ENCODE measurements at places on chromosomes 5 and 9.

DNA sequence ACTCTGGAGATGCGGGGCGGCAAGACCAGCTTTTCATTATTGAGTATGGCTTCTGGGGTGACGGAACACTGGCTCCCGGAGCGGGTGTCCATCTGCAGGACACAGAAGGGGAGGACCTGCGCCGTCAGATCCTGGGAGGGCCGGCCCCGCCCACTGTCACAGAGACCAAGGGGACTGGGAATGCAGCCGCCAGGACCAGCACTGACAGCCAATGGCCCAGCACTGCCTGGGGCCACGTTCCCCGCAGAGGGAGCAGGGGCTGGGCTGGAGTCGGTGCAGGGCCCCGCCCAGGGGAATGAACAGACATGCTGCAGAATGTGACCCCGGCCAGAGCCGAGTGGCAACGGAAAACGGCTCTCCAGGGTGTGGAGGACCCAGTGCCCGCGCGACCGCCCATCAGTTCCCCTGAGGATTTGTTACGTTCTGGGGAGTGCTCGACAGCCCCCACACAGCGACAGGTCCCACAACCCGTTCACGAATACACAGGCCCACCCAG is at the start of gene ZDHHC11:
ZDHHC11 (minus strand) TSS at position 476 of the 496 bp plus-strand sequence; CDS start at position 92, 384 bp downstream.
- H3K4me3 ChIP-seq, result no peak within 1 kb of the TSS
- H3K36me3 ChIP-seq, result no peaks in the 10 kb centered on the region
- H3K4me1 ChIP-seq, result no peaks in the 10 kb centered on the region
- H3K27me3 ChIP-seq, result no peaks in the 10 kb centered on the region

DNA sequence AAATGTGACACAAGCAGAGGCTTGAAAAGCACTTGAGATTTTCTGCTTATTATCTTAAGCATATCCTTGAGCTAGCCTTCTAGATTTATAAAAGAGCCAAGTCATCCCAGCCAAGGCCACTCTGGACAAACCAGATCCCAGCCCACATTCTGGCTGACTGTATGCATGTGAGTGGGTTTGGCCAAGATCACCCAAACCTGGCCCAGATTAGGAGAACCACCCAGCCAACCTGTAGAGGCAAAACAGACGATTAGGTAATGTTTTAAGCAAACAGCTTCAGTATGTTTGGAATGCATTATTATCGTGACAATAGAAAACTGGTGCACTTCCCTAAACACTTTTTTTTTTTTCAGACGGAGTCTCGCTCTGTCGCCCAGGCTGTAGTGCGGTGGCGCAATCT is 151.9 kb downstream of the SPATA31D1 start:
- H3K36me3 ChIP-seq, result no peaks in the 10 kb centered on the region
- DNase-seq, result no peak
- H3K4me3 ChIP-seq, result no peak overlapping the region
- no peak overlapping the region for H3K27ac ChIP-seq
- no peaks in the 10 kb centered on the region for H3K4me1 ChIP-seq

DNA sequence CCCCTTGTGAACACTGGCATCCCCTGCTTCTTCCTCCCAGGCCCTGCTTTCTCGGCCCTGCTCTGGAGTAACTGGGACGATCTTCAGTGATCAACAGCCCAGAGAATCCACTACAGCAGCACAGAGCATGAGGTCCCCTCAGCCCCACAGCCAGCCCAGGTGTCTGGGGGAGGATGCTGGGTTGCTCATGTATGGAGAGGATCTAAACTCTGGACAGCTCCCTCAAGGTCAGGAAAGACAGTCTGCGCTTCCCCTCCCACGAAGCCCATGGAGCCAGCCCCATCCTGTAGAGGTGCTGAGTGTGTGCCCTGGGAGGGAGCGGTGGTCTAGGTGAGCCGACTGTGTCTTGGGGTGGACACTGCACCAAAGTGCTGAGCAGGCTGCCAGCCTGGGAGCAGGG is 190.2 kb downstream of the GABBR2 start:
- no peak overlapping the region for H3K4me3 ChIP-seq
- no peak for DNase-seq
- no peaks in the 10 kb centered on the region for H3K36me3 ChIP-seq

DNA sequence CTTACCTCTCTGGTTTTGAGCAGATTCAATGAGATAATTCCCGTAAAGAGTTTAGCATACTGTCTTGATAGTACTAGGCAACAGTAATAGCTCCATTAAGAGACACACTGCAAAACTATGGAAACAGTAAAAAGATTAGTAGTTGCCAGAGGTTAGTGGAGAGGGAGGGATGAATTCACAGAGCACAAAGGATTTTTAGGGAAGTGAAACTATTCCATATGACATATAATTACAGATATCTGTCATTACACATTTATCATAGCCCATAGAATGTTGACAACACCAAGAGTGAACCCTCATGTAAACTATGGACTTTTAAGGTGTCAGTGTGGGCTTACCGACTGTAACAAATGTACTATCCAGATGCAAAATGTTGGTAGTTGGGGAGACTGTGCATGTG is 176.4 kb upstream of the PLCXD3 start:
- no peaks in the 10 kb centered on the region for H3K27me3 ChIP-seq
- no peak overlapping the region for H3K27ac ChIP-seq
- no peak for DNase-seq
- H3K36me3 ChIP-seq, result no peaks in the 10 kb centered on the region
- no peaks in the 10 kb centered on the region for H3K4me1 ChIP-seq

DNA sequence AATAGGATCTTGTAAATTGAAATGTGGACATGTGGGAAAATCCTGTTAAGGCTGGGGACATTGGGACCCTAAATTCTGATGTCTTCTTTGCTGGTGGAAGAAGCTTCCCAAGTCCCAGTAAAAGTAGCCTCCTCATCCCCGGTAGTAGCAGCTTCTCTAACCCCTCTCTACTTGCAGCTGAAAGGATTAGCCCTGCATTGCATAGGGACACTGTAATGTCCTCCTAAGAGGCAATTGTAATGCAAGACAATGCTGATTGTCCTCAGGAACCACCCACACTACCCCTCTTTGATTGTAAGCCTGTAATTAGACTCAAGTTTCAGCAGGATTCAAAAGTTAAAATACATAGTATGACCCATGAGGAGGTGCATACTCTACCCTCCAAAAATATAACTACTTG is 1938.4 kb upstream of the C9orf72 start:
- no peak for DNase-seq
- no peak overlapping the region for H3K4me3 ChIP-seq
- H3K36me3 ChIP-seq, result no peaks in the 10 kb centered on the region
- H3K27ac ChIP-seq, result no peak overlapping the region
- H3K4me1 ChIP-seq, result no peaks in the 10 kb centered on the region
- no peaks in the 10 kb centered on the region for H3K27me3 ChIP-seq

DNA sequence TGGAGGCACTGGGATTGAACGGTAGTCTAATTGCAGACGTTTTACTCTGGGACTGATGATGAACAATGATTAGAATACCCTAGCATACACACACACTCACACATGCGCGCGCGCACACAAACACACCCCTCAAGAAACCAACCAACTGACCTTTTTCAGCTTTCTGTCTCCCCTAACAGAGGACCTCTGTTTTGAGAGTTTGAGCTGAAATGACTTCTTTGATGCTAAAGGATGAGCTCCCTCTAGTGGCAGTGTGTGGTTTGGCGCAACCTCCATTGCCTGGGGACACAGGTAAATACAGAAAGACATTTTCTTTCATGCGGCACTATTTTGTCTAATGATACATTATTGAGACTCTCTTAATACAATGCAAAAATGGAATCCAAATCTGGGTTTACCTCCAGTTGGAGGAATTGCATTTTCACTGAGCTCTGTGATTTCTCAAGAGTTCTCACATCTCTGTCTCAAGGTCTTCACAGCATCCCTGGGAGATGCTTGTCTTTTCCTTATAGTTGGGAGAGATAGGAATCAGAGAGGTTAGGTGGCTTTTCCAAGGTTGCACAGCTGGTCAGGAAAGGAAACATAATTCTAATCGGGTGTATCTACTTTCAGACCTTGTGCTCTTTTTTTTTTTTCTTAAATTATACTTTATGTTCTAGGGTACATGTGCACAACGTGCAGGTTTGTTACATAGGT is 187.5 kb downstream of the TMEM38B start:
- H3K27ac ChIP-seq, result no peak overlapping the region
- H3K4me3 ChIP-seq, result no peak overlapping the region
- peaks cover 30% of the 10 kb centered on the region for H3K4me1 ChIP-seq
- H3K36me3 ChIP-seq, result no peaks in the 10 kb centered on the region
- DNase-seq, result peak; percentile 83
- peaks cover 33% of the 10 kb centered on the region for H3K27me3 ChIP-seq

- peaks cover 78% of the 10 kb centered on the region for H3K27me3 ChIP-seq
- H3K4me1 ChIP-seq, result no peaks in the 10 kb centered on the region
- DNase-seq, result no peak
- H3K27ac ChIP-seq, result no peak overlapping the region
- no peak overlapping the region for H3K4me3 ChIP-seq
These were observed 16.9 kb downstream of the GADD45G start for GRCh38 chr9:89621676-89622075.

DNA sequence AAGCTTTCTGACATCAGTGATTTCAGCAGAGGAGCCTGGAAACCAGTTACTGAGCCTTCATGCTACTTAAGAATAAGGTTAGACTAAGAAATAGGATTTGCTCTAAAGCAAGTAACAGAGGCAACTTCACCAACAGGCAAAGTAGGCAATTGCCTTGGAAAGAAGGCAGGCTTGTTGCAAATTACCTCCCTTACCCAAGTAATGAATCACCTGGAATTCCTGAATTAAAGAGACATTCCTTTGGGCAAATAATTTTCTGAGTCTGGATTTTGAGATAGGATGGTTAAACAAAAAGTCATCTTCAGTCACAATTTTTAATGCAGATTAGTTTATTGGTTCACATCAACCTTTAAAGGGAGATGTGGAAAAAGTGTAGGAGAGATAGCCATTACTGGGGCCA is 92.8 kb downstream of the ITGA1 start:
- no peaks in the 10 kb centered on the region for H3K27me3 ChIP-seq
- H3K4me1 ChIP-seq, result no peaks in the 10 kb centered on the region
- H3K36me3 ChIP-seq, result no peaks in the 10 kb centered on the region

- no peak overlapping the region for H3K4me3 ChIP-seq
- H3K27ac ChIP-seq, result no peak overlapping the region
- H3K36me3 ChIP-seq, result no peaks in the 10 kb centered on the region
- no peaks in the 10 kb centered on the region for H3K4me1 ChIP-seq
- H3K27me3 ChIP-seq, result no peaks in the 10 kb centered on the region
These were observed 109.3 kb downstream of the ATPSCKMT start for GRCh38 chr5:10140195-10140973.

- H3K36me3 ChIP-seq, result no peaks in the 10 kb centered on the region
- H3K4me3 ChIP-seq, result no peak overlapping the region
- no peaks in the 10 kb centered on the region for H3K4me1 ChIP-seq
- no peaks in the 10 kb centered on the region for H3K27me3 ChIP-seq
- no peak for DNase-seq
These were observed 231.3 kb downstream of the ATPSCKMT start for GRCh38 chr5:10018201-10019069.

GRCh38 chr5:64534033-64534432 is 28.2 kb downstream of the RGS7BP start:
- H3K27me3 ChIP-seq, result no peaks in the 10 kb centered on the region
- no peak for DNase-seq
- no peaks in the 10 kb centered on the region for H3K36me3 ChIP-seq
- H3K4me3 ChIP-seq, result no peak overlapping the region
- H3K27ac ChIP-seq, result no peak overlapping the region

DNA sequence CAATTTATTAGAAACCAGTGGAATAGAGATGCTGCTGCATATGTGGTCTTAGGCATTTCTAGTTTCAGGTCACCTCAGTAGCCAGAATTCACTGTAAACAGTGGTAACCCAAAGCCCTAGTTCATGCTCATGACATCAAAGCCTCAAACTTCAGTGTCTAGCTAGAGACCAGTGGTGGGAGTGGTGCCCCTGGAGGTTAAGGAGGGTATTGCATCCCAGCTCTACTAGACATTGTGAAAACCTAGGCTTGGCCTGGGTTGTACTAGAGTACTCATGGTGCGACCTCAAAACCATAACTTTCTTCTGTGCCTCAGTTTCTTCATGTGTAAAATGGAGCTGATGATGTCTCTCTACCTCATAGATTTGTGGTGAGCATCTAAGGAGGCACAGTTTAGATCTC is 18.8 kb downstream of the COL5A1 start:
- no peaks in the 10 kb centered on the region for H3K27me3 ChIP-seq
- no peak overlapping the region for H3K4me3 ChIP-seq
- DNase-seq, result no peak

- H3K4me3 ChIP-seq, result no peak overlapping the region
- no peaks in the 10 kb centered on the region for H3K4me1 ChIP-seq
- no peaks in the 10 kb centered on the region for H3K27me3 ChIP-seq
- no peak overlapping the region for H3K27ac ChIP-seq
- no peaks in the 10 kb centered on the region for H3K36me3 ChIP-seq
These were observed 57.3 kb upstream of the KLF4 start for GRCh38 chr9:107546859-107547258.

- no peaks in the 10 kb centered on the region for H3K27me3 ChIP-seq
- no peaks in the 10 kb centered on the region for H3K36me3 ChIP-seq
- H3K27ac ChIP-seq, result no peak overlapping the region
- H3K4me3 ChIP-seq, result no peak overlapping the region
- no peaks in the 10 kb centered on the region for H3K4me1 ChIP-seq
- DNase-seq, result no peak
These were observed 268.6 kb downstream of the NR3C1 start for GRCh38 chr5:143134900-143135299.

- H3K4me3 ChIP-seq, result no peak overlapping the region
- no peak overlapping the region for H3K27ac ChIP-seq
- H3K36me3 ChIP-seq, result no peaks in the 10 kb centered on the region
- no peaks in the 10 kb centered on the region for H3K27me3 ChIP-seq
- no peak for DNase-seq
- H3K4me1 ChIP-seq, result no peaks in the 10 kb centered on the region
These were observed 1626.7 kb upstream of the ACO1 start for GRCh38 chr9:30757723-30758122.

DNA sequence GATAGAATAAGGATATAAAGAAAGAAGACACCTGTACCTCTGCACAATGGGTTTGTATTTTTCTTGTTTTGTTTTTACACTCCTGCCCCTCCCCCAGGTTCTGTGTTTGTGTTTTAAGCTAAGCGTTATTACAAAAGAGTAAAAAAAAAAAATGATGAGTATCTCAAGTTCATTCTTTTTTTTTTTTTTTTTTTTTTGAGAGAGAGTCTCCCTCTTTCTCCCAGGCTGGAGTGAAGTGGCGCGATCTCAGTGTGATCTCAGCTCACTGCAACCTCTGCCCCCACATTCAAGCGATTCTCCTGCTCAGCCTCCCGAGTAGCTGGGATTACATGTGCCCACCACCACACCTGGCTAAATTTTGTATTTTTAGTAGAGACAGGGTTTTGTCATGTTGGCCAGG is 29.4 kb upstream of the RAI14 start:
- H3K27ac ChIP-seq, result no peak overlapping the region
- no peaks in the 10 kb centered on the region for H3K4me1 ChIP-seq
- H3K36me3 ChIP-seq, result no peaks in the 10 kb centered on the region
- H3K4me3 ChIP-seq, result no peak overlapping the region
- no peak for DNase-seq

DNA sequence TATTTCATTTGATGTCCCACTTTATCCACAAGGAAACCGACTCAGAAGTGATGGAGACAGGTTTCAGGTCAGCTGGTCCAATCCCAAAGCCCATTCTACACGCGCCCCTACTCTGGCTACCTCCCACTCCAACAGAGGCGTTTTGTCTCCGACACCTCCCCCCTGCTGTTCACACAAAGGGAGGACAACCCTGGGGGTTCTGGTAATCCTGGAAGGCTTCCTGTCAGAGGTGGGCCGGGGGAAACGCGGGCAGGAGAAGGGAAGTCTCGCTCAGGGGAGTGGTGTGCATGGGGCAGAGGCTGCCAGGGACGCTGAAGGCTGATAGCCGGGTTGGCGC is 39.7 kb upstream of the GABRP start:
- no peak for DNase-seq
- peaks cover 57% of the 10 kb centered on the region for H3K27me3 ChIP-seq
- H3K4me3 ChIP-seq, result no peak overlapping the region
- H3K27ac ChIP-seq, result no peak overlapping the region

- peaks cover 4% of the 10 kb centered on the region for H3K36me3 ChIP-seq
- H3K27me3 ChIP-seq, result no peaks in the 10 kb centered on the region
- no peak overlapping the region for H3K4me3 ChIP-seq
- H3K4me1 ChIP-seq, result peaks cover 3% of the 10 kb centered on the region
These were observed 266.5 kb upstream of the EFNA5 start for GRCh38 chr5:107937204-107937603.

Data from activated naive CD4-positive, alpha-beta T cell treated with anti-CD3 and anti-CD28 coated beads, Interleukin-2, amount 10 ng/mL, durations not matched to agents 7 days and 5 days (primary cell).